ENCODE measurements at places on chromosomes 5 and 9.
A peak's percentile ranks its signal among the peaks of the same experiment; 100 is the strongest.

DNA sequence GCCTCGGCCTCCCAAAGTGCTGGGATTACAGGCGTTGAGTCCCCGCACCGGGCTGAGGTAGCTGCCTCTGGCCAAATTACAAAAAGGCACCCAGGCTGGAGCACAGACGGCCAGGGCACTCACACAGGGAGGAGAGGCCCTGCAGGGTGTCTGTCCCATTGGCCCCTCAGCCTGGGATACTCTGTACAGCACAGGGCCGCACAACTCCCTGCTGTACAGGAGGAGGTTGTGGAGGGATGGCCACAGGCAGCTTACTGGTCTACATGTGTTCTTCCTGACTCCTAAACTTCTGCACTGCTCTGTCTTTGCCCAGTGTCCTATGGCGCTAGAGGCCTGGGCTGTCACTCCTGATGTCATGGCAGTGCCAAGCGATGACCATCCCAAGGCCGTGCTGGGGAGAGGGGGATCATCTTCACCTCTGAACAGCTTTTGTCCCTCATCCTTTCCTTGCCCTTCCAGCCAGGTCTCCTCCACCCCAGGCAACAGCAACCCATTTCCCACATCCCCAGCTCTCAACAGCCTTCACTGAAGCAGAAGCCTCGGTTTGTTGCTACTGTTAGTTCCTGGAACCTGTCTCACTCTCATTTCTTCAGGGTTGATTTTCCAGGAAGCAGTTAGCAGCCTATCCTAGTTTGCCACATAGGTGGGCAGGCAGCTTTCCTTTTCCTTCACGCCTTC, 1.8 kb upstream of the CNOT6 start:
- DNase-seq = no peak

- DNase-seq = no peak
Observed at GRCh38 chr9:5578018-5578697, 50.7 kb upstream of the RIC1 start.

DNA sequence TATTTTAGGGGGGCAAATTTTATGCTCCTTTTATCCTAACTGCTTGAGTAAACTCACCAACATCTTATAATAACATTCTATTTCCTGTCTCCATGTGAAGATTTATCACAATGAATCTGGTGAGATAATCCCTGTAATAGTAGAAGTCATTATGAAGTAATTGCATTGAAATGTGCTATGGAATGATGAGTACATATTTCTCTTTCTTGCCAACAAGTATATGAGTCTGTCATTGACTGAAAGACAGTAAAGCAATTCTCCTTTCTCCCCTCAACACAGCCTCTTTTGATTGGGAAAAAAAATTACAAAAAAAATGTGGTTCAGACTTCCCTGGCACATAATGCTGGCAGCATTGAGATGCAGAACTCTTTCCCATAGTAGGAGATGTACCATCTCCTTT, 459.2 kb upstream of the RGMB start:
- no peak for DNase-seq

- no peak for DNase-seq
Observed at GRCh38 chr5:69531406-69531801, 28.6 kb upstream of the GTF2H2C start.

GRCh38 chr9:91865041-91865440, 85.0 kb downstream of the ROR2 start:
- no peak for DNase-seq

DNA sequence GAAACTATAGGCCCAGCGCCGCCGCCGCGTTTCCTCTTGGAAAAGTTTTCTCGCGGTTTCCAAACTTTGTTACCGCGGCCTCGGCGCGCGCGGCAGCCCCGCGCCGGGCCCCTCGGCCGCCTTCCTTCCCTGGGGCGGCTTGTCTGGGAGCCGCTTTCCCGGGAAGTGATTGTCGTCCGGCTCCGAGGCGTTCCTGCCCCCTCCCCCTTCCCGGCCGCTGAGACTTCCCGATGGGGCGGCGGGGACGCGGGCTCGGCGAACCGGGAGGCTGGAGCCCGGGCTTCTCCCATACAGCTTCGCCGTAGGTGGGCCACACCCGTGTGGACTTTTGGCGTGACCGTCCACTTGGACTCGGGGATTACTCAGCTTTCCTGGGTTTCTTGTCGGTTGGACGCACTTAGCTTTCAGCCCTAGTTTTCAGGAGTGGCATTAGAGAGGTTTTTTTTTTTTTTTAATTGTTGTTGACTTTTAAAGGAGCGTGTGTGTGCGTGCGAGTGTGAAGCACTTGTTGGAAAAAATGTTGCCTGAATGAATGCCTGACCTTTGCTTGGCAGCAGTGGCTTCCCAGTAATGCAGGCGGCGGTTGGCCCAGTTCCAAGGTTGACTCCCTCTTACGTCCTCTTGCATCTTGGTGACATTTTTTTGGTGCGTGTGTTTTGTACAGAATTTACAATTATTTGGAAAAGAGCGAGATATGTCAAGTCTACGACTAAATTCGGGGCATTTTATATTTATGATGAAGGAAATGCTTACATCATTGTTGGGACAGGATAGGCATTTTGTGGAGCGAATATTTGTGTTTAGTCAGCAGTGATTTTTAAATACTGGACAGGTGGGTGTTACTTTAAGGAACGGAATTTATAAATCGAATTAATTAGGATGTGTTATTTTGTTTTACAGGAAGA, 821 bp downstream of the CTNNA1 start:
- peak; percentile 85 for DNase-seq

- DNase-seq = no peak
Observed at GRCh38 chr9:116447934-116448333, 239.2 kb upstream of the TRIM32 start.

GRCh38 chr5:173507171-173507570, 109.3 kb downstream of the BOD1 start:
- no peak for DNase-seq

DNA sequence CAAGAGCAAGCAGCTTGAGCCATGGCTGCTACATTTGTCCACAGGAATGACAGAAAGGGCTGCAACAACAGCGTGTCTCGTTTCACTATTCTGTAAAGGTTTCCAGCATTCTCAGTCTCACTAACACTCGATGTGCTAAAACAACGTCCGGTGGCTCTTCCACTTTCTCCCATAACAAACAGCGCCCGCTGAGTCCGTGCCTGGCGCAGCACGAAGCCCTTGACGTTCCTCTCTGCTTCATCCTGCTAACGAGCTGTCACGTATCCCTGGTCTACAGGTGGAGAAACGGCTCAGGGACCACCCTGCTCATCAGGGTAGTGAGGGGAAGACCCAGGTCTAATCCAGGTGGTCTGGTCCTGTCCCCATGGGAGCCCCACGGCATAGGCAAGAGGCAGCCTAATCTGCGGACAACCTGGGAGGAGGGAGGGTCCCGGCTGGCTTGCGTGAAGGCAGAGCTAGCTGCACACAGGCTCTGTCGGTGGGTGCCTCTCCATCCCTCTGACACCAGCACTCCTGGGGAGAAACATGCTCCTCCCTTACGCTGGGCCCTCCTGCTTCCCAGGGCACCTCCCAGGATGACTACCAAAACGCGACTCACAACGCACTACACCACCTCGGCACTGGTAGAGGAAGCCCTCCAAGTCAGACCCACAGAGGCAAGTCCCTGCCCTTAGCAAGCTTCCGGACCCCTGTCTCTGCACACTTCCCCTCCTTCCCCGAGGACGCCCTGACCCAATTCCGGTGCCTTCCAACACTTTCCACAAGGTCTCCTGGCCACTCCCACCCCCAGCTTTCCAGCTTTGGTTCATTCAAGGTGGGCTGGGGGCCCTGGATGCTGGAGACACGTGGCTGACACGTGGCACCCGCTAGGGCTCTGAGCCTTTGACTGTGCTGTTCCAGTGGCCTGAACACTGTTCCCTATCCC, 43.3 kb downstream of the VAV2 start:
- DNase-seq = no peak

DNA sequence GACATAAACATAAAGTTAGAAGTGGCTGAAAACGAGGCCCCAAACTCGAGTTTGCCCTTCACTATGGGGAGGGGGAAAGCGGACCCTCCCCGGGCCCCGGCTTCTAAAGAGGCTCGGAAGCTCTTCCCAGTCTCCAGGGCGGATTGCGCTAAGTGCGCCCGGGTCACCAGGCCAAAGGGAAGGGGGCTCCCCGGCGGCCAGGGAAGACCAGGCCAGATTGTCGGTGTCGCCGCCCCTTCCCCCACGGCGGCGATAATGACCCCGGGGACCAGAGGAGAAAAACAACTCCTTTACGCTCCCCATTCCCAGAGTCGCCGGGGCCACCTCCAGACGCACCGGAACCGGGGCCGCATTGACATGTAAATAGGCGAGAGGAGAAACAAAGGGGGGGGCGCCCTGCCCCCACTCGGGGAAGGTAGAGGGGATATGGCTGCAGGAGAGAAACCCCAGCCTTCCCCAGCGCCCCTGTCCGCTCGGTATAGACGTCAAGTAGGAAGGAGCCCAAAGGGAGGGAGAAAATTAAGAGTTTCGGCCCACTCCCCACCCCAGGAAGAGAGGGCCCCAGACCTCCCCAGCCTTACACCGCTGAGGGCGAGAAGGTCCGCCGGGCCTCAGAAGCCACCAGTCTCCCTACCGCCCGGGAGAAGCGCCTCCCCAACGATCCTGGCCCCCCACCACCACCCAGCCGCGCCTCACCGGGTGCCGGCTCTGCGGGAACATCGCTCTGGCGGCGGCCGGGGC, 1.7 kb downstream of the TLE1 start:
- DNase-seq = peak; percentile 6

- peak; percentile 8 for DNase-seq
Observed at GRCh38 chr5:65482736-65483545, 1.2 kb upstream of the ADAMTS6 start.
